Stimulated activated CD8-positive, alpha-beta memory T cell treated with anti-CD3 and anti-CD28 coated beads, Interleukin-7, amount 100 ng/mL, for 4 hours (primary cell): ENCODE measurements at places on chromosomes 12 and 14.

DNA sequence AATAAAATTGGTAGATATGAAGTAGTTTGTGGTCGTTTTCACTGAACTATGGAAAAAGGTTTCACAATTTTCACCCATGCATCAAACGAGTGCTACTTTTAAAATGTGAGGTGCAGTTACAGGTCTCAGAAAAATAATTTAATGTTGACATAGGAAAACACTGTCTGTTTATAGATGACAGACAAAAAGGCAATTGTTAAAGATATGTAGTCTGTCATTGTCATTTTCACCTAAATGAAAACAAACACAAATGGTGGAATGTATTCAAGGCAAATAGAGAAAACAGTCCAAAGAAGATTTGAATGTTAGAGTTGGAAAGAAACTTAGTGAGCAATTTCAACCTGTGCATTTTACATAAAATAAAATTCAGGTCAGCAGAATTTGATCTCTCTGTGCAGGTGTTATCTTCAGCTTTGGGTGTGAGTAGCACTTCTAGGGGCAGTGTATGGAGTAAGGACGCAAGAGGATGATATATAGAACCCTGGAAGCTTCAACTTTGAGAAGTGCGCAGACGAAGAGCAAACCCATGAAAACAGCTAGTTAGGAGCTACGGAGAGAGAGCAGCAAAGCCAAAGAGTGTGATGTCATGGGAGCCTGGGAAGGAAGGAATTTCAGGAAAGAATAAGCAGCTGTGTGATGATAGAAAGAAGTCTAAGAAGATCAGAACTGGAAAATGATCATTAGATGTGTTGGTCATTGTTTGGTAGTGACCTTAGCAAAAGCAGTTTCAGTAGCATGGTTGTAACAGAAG, 6.2 kb downstream of the RERG start:
- DNase-seq: no peak

GRCh38 chr12:57888409-57889157, 42.1 kb upstream of the CTDSP2 start:
- no peak for DNase-seq

GRCh38 chr12:131380220-131380964, 330.5 kb upstream of the SFSWAP start:
- DNase-seq: no peak

- no peak for DNase-seq
These were observed 142.1 kb downstream of the MED13L start for GRCh38 chr12:116135209-116135930.

- peak; percentile 44 for DNase-seq
These were observed 73.3 kb downstream of the NCOR2 start for GRCh38 chr12:124493809-124494750.

- peak; percentile 45 for DNase-seq
These were observed at the start of gene WSB2 for GRCh38 chr12:118061011-118061872. Gene WSB2 (minus strand): TSS chr12:118061179. CDS start chr12:118061048, 131 bp downstream.

- no peak for DNase-seq
These were observed 37.7 kb downstream of the SLC8B1 start for GRCh38 chr12:113297214-113297587.

- DNase-seq: no peak
These were observed 124.9 kb upstream of the ATXN7L3B start for GRCh38 chr12:74412606-74413230.

DNA sequence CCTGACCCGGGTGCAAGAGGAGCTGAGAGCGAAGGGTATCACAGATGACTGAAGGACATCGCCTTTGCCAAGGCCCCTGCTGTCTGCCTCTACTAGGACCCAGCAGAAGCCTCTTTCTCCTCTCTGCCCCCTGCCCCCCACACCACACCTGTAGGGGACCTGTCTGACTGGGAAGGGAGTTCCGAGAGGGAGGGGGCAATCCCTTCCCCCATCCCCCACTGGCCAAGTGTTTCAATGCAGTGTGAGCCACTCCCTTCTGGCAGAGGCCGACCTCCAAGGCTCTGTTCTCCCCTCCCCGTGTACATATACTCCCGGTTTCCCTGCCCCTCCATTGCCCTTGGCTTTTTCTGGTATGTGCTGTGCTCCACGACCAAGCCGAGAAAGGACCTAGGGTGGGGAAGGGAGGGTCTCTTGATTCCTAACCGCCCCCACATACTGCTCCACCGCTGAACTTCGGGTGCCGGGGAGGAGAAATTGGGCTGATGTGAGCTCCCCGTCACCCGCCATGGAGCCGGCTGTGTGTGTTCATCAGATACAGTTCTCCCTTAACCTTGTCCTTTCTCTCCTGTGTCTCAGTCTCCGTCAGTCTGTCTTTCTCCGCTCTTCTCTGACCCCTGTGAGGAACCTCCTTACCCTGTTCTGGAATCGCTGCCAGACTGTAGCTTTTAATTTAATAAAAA, 2.0 kb upstream of the ARHGEF25 start:
- DNase-seq: no peak

DNA sequence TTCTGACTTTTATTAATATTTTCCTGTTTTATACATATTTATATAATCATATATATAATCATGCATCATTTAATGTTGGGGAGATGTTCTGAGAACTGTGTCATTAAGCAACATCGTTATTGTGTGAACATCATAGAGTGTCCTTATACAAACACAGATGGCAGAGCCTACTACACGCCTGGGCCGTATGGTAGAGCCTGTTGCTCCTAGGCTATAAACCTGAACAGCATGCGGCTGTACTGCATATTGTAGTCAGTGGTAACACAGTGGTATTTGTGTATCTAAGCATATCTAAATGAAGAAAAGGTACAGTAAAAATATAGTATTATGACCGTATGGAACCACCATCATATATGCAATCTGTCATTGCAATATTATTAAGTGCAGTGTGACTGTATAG, 44.7 kb upstream of the BCL7A start:
- DNase-seq: no peak

GRCh38 chr12:76909290-76909689, 30.5 kb upstream of the CSRP2 start:
- DNase-seq: no peak

DNA sequence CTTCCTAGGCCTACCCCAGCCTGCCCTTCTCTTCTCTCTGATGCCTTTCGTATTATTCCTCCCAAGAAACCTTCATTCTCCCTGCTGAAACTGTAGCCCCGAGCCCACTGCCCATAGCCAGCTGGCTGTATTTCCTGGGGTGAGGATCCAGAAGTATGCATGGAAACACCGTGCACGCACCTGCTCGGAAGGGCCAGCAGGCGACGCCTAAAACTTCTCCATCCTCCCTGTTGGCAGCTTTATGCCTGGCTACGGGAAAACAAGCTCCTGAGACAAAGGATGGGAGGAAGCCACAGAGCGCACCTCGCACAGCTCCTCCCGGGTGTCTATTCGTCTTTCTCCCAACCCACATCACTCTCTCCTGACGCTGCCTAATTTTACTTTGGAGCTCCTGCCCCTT, 69.0 kb upstream of the CAPRIN2 start:
- no peak for DNase-seq

DNA sequence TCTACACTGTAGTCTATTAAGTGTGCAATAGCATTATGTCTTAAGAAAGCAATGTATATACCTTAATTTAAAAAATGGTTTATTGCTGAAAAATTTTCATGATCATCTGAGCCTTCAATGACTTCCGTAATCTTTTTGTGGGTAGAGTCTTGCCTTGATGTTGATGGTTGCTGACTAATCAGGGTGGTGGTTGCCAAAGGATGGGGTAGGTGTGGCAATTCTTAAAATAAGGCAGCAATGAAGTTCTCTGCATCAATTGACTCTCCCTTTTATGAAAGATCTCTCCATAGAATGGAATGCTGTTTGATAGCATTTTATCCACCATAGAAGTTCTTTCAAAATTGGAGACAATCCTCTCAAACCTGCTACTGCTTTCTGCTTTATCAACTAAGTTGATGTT, 41.1 kb downstream of the BBS10 start:
- DNase-seq: no peak

- peak; percentile 85 for DNase-seq
These were observed 21.2 kb upstream of the ZNF740 start for GRCh38 chr12:53159195-53159839.

DNA sequence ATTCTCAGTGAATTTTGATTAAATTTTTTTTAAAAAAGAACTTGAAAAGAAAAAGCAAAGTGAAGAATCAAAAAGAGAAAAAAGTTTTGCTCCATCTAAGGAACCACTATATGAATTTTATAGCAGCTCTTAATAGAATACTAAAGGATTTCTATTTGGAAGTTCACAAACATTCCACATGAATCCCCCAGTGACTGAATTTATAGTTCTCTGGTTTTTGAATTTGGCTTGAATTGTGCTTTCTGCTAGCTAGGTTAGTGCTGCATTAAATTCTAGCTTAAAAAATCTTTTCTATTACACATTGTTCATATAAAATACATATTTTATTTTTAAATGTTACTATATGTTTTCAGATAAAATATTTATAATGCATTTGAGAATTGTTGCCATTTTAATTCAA, 675.4 kb downstream of the RERGL start:
- DNase-seq: no peak

GRCh38 chr12:55861871-55862270, 19.1 kb upstream of the MMP19 start:
- DNase-seq: no peak

DNA sequence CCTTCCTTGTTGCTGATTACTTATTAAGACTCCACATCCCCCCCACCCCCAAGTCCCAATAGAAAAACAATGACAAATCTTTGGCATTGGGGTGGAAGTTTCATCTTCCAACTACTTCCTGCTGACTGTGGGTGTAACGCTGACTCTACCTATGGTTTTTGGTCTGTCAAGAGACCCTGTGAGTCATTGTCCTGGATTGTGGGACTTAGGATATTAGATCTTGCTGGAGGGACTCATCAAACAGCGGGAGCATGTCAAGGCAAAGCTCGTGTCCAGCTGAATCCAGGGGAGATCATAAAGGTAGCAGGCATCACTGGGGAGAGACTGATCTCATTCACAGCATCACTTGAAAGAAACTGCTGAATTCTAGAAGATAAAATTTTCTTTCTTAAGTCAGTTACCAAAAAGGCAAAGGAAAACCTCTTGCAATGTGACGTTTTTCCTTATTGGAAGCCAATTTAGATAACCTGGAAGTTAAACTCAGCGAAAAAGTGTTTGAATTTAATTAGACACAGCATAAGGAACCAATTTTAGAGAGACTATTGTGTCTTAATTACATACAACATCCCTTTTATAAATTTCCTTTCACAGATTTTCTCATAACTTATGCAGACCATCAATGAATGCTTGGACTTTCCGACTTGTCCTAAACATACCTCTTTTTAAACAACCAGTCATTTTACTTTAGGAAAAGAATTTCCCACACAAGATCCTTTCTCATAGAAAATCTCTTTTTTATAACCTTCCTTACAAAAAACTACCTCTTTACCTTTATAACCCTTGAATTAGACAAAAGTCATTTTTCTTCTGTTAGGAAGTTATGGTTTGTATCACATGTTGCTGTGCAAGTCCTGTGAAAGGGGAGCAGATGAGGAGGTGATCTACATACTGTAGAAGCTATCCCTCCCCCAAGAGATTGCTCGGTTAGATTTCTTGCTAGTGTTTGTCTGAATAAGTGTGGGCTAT, 94.6 kb upstream of the SCAF11 start:
- DNase-seq: no peak

DNA sequence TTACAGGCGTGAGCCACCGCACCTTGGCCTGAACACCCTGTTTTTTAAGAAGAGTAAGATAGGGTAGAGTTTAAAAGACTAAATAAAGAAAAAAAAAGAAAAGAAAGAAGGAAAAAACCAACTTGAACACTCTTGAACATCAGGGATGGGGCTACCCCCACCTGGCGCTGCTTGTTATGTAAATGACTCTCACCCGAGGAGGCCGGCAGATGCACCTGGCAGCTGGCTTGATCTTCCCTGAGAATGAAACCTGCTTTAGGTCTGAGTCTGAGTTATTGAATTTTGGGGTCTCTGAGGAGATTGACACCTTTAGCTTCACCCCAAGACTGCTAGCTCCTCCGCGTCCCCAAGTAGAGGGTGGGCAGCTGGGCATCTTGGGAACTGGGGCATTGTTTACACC, 15.5 kb upstream of the MEG3 start:
- no peak for DNase-seq

DNA sequence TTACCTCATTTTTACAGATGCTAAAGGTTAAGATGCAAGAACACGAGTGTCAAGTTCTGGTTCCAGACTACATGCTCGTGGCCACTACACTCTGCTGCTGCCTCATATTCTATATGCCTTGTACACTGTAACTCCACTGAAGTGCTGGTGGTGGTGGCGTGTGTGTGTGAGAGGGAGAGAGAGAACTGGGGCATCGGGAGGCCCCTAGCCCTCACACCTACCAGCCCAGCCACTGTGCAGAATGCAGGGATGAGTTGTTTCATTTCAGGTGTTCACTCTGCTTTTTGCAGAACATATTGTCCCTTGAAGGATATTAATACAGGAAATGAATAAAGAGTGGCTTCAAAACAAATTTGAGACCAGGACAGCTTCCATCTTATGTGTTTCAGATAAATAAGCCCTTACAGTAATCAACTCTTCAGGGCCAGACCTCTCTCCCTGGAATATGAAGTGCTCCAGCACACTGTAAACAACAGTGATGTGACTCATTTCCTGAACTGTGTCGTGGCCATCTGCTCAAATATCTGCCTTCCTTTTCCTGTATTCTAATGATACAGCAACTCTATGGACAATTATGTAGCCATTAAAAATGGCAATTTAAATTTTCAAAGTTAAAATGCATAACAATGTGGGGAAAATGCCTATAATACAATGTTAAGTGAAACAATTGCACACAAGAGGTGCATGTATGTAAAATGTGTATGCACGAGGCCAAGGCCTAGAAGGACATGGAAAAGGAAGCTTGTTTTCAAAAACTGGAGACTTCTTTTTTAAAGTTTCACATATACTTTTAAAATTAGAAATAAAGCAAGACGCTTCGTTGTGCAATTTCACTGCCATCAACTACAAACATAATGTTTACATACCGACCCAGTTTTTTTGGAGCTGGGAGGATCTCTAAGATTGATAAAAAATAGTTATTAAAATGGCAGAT, 215.4 kb downstream of the PELI2 start:
- DNase-seq: no peak

DNA sequence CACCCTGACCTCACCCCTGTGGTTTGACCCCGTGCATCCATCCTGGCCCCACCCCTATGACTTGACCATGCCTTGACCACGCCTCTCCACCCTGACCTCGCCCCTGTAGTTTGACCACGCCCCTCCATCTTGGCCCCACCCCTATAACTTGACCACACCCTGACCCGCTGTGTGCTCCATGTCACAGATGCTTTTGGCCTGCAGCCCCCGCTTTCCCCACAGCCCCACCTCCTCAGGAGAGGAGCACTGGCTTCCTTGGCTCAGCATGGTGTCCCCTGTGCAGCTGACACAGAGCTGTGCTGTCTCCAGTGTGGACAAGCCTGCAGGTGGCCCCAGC, 269.9 kb upstream of the SFSWAP start:
- no peak for DNase-seq
